Hepatic stellate cell (primary cell): ENCODE measurements at places on chromosomes 7 and 10.
A peak's percentile ranks its signal among the peaks of the same experiment; 100 is the strongest.

- DNase-seq, result no peak
Measured at GRCh38 chr10:95440756-95441546, 120.2 kb downstream of the SORBS1 start.

GRCh38 chr7:15625466-15625865, 61.0 kb downstream of the MEOX2 start:
- peak; percentile 11 for DNase-seq

GRCh38 chr7:77382532-77382931, 33.6 kb downstream of the GSAP start:
- DNase-seq, result no peak

DNA sequence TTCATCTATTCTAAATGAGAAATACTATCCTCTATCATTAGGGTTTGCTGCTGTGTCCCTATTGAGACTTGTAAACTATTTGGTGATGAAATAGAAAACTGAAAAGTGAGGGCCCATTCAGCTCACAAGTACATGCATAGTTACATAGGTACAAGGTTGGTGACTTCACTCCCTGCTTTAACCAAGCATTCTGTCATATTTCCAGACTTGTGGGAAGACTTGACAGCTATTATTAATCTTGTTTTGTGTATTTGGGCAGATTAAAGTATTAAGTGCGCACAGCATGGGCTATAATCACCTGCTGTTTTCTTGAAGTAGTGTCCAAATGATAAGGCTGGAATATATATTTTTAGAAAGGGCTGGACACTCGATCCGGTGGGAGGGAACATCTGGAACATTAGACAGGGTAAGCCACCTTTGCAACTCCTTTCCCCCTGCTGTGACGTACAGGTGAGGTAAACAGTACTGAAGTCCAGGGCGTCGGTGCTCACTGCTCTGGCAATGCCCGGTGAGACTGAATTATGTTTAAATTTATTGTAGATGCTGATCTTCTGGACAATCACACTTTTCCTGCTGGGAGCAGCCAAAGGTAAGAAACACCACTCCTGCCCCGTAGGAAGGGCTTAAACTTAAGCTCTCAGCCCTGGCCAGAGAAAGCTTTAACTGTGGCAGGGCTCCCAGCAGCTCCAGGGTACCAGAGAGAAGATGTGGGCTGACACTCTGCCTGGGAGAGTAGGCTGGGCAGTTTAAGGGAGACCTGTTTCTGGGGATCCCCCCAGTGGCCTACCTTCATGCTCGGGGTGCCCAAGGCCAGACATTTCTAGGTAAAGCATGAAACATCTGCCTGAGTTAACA, at the start of gene PNLIPRP1:
TSS of gene PNLIPRP1 (plus strand) at position 370 of the 855 bp plus-strand sequence. CDS start at position 541, 171 bp downstream.
- no peak for DNase-seq

GRCh38 chr7:82286798-82287140, 156.8 kb downstream of the CACNA2D1 start:
- DNase-seq, result no peak
